ENCODE measurements at places on chromosomes 13 and 19.

DNA sequence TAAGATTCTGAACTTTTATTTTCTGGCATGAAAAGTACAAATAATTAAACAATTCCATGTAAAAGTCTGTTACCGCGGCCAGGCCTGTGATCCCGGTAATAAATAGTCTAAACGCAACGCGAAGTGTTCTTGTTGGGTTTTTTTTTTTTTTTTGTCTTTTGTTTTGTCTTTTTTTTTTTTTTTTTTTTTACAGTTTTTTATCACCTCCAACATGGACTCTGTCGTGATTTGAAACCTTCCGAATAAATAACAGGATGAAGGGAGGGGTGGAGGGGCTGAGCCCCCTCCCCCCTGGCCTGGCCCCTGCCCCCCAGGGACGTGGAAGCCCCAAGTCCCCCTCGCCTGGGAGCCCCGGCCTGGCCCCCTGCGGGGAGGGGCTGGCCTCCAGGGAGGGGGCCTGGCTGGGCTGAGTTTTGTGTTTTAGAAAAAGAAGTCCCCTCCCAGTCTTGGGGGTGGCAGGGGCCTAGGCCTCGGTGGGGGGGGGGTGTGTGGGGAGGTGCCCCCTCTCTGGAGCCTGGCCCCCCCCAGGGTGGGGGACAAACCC lies 16.0 kb downstream of the PRKCSH start:
- DNase-seq: no peak

- DNase-seq: no peak
Observed at GRCh38 chr13:51935326-51936171, 73.8 kb downstream of the CCDC70 start.

DNA sequence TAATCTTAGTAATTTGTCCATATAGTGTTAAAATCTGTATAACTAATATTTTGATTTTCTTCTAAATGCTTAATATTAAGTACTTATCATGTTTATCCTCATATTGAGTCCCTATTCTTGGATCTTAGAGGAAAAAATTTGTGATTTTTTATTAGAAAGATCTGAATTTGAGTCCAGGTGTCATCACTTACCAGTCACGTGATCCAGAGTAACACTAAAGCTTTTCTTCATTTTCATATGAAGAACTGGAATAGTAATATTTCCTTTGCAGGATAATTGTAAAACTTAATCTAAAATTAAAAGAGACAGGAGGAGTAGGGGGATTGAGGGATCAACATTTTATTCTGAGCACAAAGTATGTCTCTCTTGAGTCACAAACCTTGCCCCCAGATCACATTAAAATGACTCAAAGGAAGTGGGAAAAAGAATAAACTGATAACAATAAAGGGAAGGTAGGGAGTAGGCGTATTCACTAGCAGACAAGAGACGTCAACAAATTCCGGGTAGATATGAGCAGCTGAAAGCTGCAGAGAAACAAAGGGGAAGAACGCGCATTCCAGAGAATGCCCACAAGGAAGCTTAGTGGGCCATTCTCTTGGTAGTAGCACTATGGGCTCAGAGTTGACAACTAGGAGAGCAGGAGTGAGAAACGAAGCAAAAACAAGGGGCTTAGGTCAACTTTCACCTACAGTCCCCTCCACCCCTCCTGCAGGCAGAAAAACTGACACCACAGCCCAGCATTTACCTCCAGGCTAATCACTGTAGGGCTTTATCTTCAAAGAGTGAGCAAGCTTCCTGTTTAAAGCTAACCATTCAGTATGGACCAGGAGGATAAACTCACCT lies 123.1 kb downstream of the SPRY2 start:
- no peak for DNase-seq

- no peak for DNase-seq
Observed at GRCh38 chr19:29695765-29696564, 19.1 kb downstream of the C19orf12 start.

DNA sequence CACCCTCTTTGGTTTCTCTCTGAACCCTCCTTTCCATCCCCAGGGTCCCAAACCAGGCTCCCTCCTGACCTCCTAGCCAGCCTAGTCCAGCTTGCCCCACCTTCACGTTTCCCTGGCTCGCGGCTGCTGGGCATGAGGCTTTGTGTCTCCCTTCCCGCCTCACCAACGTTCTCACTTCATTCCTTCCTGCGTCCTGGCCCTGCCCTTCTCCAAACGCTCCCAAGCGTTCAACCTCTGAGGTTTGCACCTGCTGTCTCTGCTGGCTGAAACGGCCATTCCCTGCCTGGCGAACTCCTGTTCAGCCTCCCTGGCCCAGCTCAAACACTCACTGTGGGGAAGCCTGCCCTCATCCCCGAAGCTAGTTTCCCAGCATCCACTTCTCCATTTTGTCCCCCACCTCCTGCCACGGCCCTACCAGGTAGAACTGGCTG lies 12.4 kb downstream of the EPS8L1 start:
- DNase-seq: no peak

DNA sequence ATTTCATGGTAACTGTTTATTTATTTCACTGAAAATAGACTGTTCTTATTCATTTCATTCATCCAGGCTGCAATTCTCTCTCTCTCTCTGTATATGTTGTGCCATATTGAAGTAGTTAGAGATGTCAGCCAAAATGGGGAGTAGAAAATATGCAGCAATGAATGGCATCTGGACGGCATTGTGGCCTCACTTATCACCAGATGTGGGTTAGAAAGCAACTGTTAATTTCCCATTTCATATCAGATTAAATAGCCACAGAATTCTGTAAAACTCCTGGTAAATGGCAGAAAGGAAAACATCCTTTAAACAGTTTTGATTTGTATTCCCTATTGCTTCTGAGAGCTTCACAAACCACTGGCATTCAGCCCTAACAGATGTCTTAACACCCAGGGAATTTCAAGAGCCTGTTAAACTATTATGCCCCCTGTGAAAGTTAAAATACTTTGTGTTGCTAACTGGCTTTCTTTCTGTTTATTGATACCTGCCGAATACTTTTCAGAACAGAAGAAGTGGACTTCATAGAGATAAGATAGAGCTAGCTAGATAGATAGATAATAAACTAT lies 1763.3 kb upstream of the MIR17HG start:
- no peak for DNase-seq

- peak; percentile 59 for DNase-seq
Observed at GRCh38 chr19:4866595-4867424, 657 bp downstream of the PLIN3 start.
